ENCODE measurements at places on chromosomes 1 and 21. TPM values are rescaled to one million over a fixed set of nuclear protein-coding genes. Genes with fewer than 3 reads are reported as not detected.

DNA sequence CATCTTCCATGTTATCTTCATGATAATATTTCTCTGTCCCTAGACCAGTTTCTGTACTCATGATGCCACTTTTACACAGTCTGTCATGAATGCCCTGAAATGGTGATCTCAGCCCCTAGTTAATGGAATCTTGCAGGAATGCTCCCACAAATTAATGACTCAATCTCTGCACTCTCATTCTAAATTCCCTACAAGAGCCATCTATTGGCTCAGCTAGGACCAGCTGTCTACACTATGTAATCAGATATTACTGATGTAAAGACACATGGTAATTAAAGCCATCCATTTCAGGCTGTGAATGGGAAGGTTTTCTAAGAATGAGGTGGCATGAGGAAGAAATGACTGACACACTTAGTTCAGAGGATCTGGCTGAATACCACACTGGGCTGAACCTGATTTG, 199.1 kb upstream of the KCND3 start:
- no peaks in the 10 kb centered on the region for H3K36me3 ChIP-seq
- H3K27me3 ChIP-seq, result peaks cover 42% of the 10 kb centered on the region
- H3K27ac ChIP-seq, result no peak overlapping the region
- no peak for DNase-seq
- H3K4me1 ChIP-seq, result no peaks in the 10 kb centered on the region
- no peak overlapping the region for H3K4me3 ChIP-seq

OR6P1 gene
- not detected for total RNA-seq

AMY1B gene
- not detected for total RNA-seq

DNA sequence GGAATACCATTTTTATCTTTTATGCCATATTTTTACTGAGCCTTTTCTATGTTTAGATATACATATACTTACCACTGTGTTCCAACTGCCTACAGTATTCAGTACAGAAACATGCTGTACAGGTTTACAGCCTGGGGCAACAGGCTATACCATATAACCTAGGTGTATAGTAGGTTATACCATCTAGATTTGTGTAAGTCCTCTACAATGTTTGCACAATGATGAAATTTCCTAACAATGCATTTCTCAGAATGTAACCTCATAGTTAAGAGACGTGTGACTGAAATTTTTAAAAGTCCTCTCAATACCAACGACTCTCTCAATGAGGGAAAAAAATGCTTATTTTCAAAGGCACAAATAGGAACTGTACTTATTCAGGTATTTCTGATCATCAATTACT, 21.7 kb downstream of the INTS7 start:
- peaks cover 17% of the 10 kb centered on the region for H3K36me3 ChIP-seq
- H3K27me3 ChIP-seq, result no peaks in the 10 kb centered on the region
- H3K27ac ChIP-seq, result no peak overlapping the region
- DNase-seq, result no peak

ITGB3BP gene
- 57.6 TPM for total RNA-seq

CFAP141 gene
- total RNA-seq, result not detected

CACNA1S gene
- 0.07 TPM for total RNA-seq

TMEM269 gene
- 0.91 TPM for total RNA-seq

- H3K27ac ChIP-seq, result no peak overlapping the region
- peaks cover 15% of the 10 kb centered on the region for H3K36me3 ChIP-seq
- no peak overlapping the region for H3K4me3 ChIP-seq
- no peak for DNase-seq
Measured at GRCh38 chr1:26946270-26946669, 14.0 kb downstream of the KDF1 start.

KIF21B gene
- total RNA-seq, result 28.9 TPM

MEX3A gene
- total RNA-seq, result 114 TPM

LRRC53 gene
- not detected for total RNA-seq

GRCh38 chr1:64309431-64309831, 106.0 kb downstream of the UBE2U start:
- no peak for DNase-seq
- no peak overlapping the region for H3K4me3 ChIP-seq
- H3K27ac ChIP-seq, result no peak overlapping the region
- no peaks in the 10 kb centered on the region for H3K27me3 ChIP-seq
- H3K4me1 ChIP-seq, result peaks cover 6% of the 10 kb centered on the region

DNA sequence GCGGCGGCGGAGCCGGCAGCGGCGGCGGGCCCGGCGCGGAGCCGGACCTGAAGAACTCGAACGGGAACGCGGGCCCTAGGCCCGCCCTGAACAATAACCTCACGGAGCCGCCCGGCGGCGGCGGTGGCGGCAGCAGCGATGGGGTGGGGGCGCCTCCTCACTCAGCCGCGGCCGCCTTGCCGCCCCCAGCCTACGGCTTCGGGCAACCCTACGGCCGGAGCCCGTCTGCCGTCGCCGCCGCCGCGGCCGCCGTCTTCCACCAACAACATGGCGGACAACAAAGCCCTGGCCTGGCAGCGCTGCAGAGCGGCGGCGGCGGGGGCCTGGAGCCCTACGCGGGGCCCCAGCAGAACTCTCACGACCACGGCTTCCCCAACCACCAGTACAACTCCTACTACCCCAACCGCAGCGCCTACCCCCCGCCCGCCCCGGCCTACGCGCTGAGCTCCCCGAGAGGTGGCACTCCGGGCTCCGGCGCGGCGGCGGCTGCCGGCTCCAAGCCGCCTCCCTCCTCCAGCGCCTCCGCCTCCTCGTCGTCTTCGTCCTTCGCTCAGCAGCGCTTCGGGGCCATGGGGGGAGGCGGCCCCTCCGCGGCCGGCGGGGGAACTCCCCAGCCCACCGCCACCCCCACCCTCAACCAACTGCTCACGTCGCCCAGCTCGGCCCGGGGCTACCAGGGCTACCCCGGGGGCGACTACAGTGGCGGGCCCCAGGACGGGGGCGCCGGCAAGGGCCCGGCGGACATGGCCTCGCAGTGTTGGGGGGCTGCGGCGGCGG, 1.0 kb downstream of the ARID1A start:
- no peaks in the 10 kb centered on the region for H3K36me3 ChIP-seq
- peak; percentile 32 for DNase-seq
- peaks cover 33% of the 10 kb centered on the region for H3K4me1 ChIP-seq
- no peak overlapping the region for H3K27ac ChIP-seq
- peak overlapping the region; percentile 39 for H3K4me3 ChIP-seq
- peaks cover 4% of the 10 kb centered on the region for H3K27me3 ChIP-seq

SPRR2G gene
- not detected for total RNA-seq

GRCh38 chr1:77560741-77561140, 121.7 kb downstream of the ZZZ3 start:
- H3K27me3 ChIP-seq, result no peaks in the 10 kb centered on the region
- H3K4me1 ChIP-seq, result no peaks in the 10 kb centered on the region
- no peak for DNase-seq
- peaks cover 14% of the 10 kb centered on the region for H3K36me3 ChIP-seq
- no peak overlapping the region for H3K27ac ChIP-seq
- H3K4me3 ChIP-seq, result no peak overlapping the region

DNA sequence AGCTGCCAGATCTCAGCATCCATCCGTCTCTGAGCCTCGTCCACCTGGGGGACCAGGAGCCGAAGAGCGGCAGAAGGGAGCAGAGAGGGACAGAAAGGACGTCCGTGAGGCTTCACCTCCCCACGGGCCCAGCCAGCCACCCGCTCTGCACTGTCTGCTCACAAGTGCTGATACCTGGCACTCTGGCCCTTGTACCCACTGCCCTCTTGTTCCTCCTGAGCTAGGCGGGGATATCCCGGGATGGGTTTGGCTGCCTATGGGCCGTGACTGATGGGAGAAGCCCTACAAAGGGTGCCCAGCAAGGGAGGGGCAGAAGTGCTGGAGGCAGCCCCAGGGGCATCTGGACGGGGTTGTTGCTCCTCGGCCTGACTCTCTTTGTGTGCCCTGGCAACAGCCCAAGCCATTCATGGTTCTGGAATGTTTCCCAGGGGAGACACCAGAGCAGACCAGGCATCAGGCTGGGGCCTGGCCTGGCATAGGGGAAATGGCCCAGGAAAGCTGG, 57.6 kb downstream of the LDLRAD2 start:
- no peak for DNase-seq
- H3K4me1 ChIP-seq, result peaks cover 27% of the 10 kb centered on the region
- H3K27ac ChIP-seq, result no peak overlapping the region
- no peak overlapping the region for H3K4me3 ChIP-seq
- H3K27me3 ChIP-seq, result no peaks in the 10 kb centered on the region
- no peaks in the 10 kb centered on the region for H3K36me3 ChIP-seq

- DNase-seq, result no peak
- H3K36me3 ChIP-seq, result no peaks in the 10 kb centered on the region
- H3K27me3 ChIP-seq, result no peaks in the 10 kb centered on the region
- H3K27ac ChIP-seq, result no peak overlapping the region
Measured at GRCh38 chr1:210366767-210367166, 38.1 kb downstream of the HHAT start.

GRCh38 chr1:220958234-220958633, 79.0 kb downstream of the HLX start:
- no peak for DNase-seq
- no peaks in the 10 kb centered on the region for H3K36me3 ChIP-seq
- no peak overlapping the region for H3K27ac ChIP-seq
- peaks cover 7% of the 10 kb centered on the region for H3K27me3 ChIP-seq

RWDD3 gene
- 18.9 TPM for total RNA-seq

- H3K4me3 ChIP-seq, result no peak overlapping the region
- peaks cover 22% of the 10 kb centered on the region for H3K27me3 ChIP-seq
- DNase-seq, result no peak
Measured at GRCh38 chr1:29383746-29384371, 147.5 kb downstream of the PTPRU start.

CELA3B gene
- not detected for total RNA-seq

CD48 gene
- not detected for total RNA-seq

NHLH2 gene
- total RNA-seq, result 8.4 TPM

DNA sequence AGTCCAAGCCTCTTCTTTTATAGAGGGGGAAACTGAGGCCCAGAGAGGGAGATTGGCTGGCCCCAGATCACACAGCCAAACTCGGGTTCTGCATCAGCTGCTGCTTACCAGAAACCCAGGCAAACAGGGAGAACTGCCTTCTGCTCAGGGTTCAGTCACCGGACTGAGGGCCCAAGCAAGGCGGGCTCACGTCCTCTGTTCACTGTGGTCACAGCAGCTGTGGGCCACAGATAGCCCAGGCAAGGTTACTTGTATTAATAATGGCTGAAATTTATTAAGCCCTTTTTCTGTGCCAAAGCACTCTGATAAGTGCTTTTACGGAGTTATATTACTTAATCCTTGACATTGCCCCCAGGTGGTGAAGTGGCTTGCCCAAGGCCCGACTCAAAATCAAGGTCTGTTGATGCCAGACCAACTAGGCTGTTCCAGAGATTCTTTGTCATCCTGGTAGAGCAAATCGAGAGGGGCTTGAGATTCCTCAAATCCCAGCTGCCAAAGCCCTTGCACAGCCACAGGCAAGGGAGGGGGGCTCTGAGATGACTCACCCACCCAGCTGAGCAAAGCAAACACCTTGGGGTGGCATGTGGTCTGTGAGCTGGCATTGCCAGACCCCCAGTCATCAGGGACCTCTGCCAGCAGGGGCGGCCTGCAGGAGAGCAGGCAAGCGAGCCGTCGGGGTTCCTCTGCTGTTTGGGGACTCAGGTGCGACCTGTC, 36.5 kb downstream of the EPHB2 start:
- no peak overlapping the region for H3K4me3 ChIP-seq
- DNase-seq, result no peak
- no peaks in the 10 kb centered on the region for H3K27me3 ChIP-seq
- peaks cover 13% of the 10 kb centered on the region for H3K4me1 ChIP-seq
- no peaks in the 10 kb centered on the region for H3K36me3 ChIP-seq

GTF2B gene
- total RNA-seq, result 22.4 TPM

UBXN10 gene
- 1.4 TPM for total RNA-seq

DNA sequence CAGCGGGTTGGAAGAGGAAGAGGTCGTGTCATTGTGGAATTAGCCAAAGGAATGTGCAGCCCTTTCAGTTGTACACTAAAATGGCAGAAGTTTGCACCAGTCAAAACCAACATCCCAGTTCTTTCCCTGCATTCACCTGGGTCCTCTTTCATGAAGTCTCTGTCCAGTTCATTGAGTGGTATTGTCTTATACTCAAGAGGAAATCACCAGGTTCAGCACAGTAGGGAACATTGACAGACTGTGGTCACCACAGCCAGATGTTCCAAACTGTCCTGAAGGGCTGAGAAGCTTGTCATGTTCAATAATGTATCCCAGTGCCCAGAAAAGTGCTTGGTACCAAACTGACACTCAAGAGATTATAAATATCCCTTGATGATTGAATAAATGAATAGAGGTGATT, 131.6 kb downstream of the GLUL start:
- peaks cover 7% of the 10 kb centered on the region for H3K4me1 ChIP-seq
- H3K4me3 ChIP-seq, result no peak overlapping the region
- H3K27me3 ChIP-seq, result no peaks in the 10 kb centered on the region
- no peak overlapping the region for H3K27ac ChIP-seq

GRCh38 chr1:107842241-107842640, 122.7 kb downstream of the VAV3 start:
- H3K27ac ChIP-seq, result no peak overlapping the region
- H3K27me3 ChIP-seq, result no peaks in the 10 kb centered on the region
- no peak overlapping the region for H3K4me3 ChIP-seq
- H3K36me3 ChIP-seq, result peaks cover 9% of the 10 kb centered on the region
- no peak for DNase-seq
- peaks cover 4% of the 10 kb centered on the region for H3K4me1 ChIP-seq

DNA sequence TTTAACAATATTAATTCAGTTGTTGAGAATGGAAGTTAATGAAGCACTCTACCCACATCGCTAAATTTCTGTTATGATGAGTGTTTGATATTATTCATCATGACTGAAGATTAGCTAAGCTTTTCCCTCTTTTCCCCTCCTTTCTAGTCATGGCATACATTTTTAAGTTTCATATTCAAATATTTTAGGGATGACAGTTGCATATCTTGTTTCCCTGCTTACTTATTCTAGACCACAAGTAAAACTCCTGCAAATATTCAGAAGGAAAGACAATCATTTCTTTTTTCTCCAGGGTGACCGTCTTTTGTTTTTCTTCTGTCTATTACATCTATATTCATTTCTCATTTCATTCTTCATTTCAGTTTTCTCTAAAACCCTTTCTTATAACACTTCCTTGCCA, 906.0 kb downstream of the ADGRL2 start:
- H3K27ac ChIP-seq, result no peak overlapping the region
- no peaks in the 10 kb centered on the region for H3K4me1 ChIP-seq
- no peaks in the 10 kb centered on the region for H3K36me3 ChIP-seq
- no peak for DNase-seq
- no peak overlapping the region for H3K4me3 ChIP-seq
- no peaks in the 10 kb centered on the region for H3K27me3 ChIP-seq

DDAH1 gene
- total RNA-seq, result 26.1 TPM

All from neural crest cell (in vitro differentiated cells).